Bronchial epithelial cell (primary cell): ENCODE measurements at places on chromosomes 2 and 18. TPM values are rescaled to one million over a fixed set of nuclear protein-coding genes. Genes with fewer than 3 reads are reported as not detected.

- DNase-seq = no peak
These were observed 69.1 kb upstream of the GALNT13 start for GRCh38 chr2:153802671-153803070.

- DNase-seq = no peak
These were observed 32.4 kb upstream of the ACTR3 start for GRCh38 chr2:113857464-113857863.

- DNase-seq = peak; percentile 30
These were observed at the start of gene TFCP2L1 for GRCh38 chr2:121284463-121285449. Gene TFCP2L1, minus strand, starts transcription at chr2:121285202. Its CDS starts 93 bp downstream, at chr2:121285109.

- DNase-seq = peak; percentile 10
These were observed 1.1 kb upstream of the CDH2 start for GRCh38 chr18:28177828-28178635.

- no peak for DNase-seq
These were observed 85.9 kb downstream of the APOB start for GRCh38 chr2:20957788-20958525.

GRCh38 chr18:61085761-61086160 is 247.5 kb upstream of the CDH20 start:
- no peak for DNase-seq

DNA sequence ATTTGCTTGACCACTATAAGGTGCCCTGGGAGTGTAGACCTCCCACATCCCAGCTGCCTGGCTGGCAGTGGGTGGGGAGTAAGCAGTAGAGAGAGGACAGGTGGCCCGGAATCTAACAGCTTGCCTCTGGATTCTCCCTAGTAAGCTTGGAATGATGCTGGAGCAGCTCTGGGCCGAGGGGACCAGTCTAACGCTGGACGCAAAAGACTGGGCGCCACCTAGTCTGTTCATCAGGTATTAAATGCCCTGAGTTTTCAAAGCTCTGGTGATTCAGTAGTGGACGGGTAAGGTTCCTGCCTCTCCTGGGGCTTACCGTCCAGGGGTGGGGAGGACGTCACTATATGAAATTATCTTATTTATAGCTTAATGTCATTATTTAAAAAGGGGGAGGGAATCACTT is 648 bp upstream of the LYPD6B start:
- DNase-seq = peak; percentile 60

DNAJC5G gene
- total RNA-seq = not detected in 2 replicates

C2orf81 gene
- total RNA-seq = 0.26 TPM in 2 replicates
